Small intestine (tissue), 16 donors: ENCODE measurements at places on chromosomes 6 and 20. TPM values are rescaled to one million over a fixed set of nuclear protein-coding genes. Genes with fewer than 3 reads are reported as not detected.

Gene SLA2
- 3.8 TPM for polyA plus RNA-seq

Gene SPATA25
- polyA plus RNA-seq = not detected

Gene ZBTB46
- polyA plus RNA-seq = 1.1 TPM

Gene ECT2L
- not detected for polyA plus RNA-seq

Gene ESR1
- polyA plus RNA-seq = 0.55 TPM
